SJCRH30 (cell line): ENCODE measurements at places on chromosomes 1 and 21.

DNA sequence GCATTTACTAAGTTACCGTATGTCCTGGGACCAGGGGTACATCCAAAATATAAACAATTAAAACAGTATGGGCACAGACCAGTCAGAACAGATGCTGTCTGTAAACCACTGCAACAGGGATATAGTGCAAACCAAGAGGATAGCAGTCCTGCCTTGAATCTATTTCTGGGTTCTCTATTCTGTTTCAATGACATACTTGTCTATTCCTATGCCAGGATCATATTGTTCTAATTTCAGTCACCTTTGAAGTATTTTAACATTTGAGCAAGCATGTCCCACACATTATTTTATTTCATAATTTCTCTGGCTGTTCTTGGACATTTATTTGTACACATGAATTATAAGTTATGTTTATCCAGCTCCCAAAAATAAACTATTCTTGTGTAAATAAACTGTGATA, 28.2 kb upstream of the SYDE2 start:
- DNase-seq: no peak

DNA sequence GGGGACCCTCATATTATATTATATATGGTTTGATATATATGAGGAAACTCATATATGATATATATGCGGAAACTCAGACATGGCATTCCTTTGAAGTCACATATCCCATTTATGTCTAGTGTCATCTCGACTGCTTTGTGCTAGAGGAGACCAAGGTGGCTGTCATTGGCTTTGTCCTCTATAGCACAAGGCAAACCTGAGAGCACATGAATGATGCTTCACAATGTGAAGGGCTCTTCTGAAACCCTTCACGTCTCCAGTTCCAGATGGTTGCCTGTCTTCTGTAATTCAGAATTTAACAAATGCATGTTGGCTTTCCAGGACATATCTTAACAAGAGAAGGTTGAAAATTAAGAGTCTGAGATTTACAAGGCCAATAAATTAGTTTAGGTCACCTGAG, 303.6 kb downstream of the BARHL2 start:
- no peak for DNase-seq

DNA sequence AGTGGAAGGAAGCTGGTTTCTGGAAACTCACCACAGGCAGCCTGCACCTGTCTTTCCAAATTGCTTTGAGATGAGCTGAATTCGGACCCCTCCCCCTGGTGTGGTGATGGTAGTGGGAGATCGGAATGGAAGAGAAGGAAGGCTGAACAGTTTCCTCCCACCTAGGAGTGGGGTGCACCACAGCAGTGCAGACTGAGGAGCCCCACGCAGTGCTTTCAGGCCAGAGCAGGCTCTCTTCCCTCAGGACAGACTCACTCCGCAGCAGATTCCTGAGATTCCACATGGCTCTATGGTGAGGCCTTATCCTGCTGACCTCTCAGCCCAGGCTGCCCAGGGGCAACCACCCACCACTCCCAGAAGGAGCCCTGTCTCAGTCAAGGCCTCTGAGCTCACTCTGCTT, 80.9 kb downstream of the ATP1A1 start:
- DNase-seq: peak; percentile 45

DNA sequence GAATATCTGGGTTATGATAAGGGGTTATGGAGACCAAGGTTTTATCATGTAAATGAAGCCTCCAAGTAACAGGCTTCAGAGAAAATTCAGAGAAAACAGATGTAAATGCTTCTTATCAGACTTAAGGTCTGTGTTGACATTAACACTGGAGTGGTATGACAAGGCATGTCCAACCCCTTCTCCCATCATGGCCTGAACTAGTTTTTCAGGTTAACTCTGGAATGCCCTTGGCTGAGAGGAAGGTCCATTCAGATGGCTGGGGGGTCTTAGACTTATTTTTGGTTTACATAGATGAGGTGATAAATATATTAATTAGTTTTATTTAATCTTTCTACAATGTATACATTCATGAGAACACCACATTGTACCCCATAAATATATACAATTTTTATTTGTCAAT, 399.6 kb downstream of the TBX15 start:
- DNase-seq: no peak

GRCh38 chr21:28136656-28137255, 855.9 kb downstream of the LTN1 start:
- DNase-seq: no peak

GRCh38 chr1:33633019-33633801, 160.8 kb downstream of the ZSCAN20 start:
- peak; percentile 93 for DNase-seq

DNA sequence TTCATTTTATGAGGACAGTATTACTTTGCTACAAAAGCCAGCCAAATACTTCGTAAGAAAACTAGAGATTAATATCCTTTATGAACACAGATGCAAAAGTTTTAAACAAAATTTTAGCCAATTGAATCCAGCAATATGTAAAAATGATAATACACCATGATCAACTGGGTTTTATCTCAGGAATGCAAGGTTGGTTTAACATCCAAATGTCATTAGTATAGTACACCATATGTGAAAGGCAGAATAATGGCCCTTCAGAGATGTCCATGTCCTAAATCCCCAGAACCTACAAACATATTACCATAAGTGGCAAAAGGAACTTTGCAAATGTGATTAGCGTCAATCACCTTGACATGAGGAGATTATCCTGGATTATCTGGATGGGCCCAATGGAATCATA, 16.7 kb upstream of the KCNJ6 start:
- DNase-seq: no peak

- DNase-seq: no peak
These were observed 10.1 kb downstream of the ZNF644 start for GRCh38 chr1:91011726-91012125.

DNA sequence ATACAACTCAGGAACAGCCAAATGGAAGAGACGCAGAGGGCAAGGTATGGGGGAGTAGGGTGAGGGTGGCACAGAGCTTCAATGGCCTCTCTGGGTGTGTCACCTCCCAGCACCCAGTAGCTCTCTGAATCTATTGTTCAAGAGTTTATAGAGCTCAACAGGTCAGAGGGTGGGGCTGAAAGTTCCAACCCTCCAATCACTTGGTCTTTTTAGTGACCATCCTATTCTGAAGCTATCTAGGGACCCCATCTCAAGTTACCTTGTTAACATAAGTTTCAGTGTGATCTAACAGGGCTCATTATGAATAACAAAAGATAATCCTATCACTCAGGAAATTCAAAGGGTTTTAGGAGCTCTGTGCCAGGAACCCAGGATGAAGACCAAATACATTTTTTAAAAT, 31.2 kb upstream of the ZNF697 start:
- DNase-seq: no peak

GRCh38 chr1:210841926-210842625, 291.9 kb downstream of the KCNH1 start:
- DNase-seq: no peak

DNA sequence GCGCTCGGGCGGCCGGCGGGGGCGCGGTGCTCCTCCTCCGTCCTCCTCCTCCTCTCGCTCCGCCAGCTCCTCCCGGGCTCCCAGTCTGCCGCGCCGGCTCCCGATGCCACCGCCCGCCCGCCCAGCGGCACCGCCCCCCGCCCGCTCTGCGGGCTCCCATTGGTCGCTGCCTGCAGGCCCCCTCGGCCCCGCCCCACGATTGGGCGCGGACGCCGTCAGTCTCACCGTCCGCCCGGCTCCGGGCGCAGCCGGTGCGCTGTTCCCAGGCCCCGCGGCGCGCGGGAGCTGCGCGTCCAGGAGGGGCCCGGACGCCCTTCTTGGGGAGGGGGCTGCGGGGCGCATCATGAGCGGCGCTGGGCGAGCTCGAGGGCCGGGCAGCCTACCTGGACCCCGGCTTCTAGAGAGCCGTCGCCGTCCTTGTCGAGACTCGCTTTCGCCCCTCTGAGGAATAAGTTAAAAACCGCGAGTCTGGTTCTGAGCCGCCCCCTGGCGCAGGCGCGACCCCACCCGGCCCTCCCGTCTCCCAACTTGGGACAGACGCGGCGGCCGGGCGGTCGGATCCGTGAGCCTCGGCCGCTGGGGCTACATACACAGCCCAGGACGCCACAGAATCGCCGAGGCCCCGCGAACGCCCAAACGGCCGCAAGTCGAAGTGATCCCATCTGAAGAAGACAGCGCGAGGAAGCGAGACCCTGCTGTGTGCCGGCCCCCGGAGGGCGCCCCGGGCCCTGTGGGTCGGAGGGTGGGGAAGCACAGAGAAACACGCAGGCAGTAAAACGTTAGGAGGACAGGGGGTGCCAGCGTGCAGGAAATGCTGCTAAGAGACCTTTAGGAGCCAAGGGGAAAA, at the start of gene SIPA1L2:
Gene SIPA1L2 (minus strand): TSS at position 87 of the 847 bp plus-strand sequence. CDS start 114,794 bp downstream, outside the sequence.
- peak; percentile 76 for DNase-seq
